ENCODE measurements at places on chromosomes 16 and 17. TPM values are rescaled to one million over a fixed set of nuclear protein-coding genes. Genes with fewer than 3 reads are reported as not detected.
A peak's percentile ranks its signal among the peaks of the same experiment; 100 is the strongest.

TXNDC17 gene
- 188 TPM for total RNA-seq

DNA sequence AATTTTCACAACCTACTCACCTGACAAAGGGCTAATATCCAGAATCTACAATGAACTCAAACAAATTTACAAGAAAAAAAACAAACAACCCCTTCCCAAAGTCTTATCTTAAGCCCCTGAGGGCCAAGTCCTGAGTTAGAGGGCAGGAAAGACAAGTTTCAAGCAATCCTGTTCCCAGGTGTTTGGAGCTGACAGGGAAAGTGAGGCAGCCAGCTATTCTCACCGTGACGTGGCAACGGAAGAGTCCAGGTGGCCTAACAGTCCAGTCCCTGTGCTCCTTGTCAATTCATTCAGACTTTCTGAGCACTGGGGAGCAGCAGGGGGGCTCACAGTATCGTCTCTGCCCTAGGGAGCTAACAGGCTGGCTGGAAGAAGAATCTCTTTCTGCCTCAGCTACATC lies 89.7 kb upstream of the RCVRN start:
- no peak for DNase-seq

ODAD4 gene
- 2.1 TPM for total RNA-seq

TMEM238L gene
- total RNA-seq, result not detected

DNA sequence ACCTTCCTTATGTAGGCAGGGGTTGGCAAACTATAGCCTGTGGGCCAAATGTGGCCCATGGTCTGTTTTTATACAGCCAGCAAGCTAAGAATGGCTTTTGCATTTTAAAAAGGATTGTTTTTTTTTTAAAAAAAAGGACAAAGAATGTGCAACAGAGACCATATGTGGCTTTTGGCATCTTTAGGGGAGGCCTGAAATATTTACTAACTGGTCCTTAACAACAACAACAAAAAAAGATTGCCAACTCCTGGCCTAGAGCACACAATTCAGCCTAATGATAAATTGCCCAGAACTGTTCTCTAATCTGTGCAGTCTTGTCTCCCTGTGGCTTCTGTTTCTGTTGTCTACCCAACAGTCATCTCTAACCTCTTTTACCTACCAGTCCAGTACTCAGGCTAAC lies 67.1 kb downstream of the SSH2 start:
- DNase-seq, result no peak

DNA sequence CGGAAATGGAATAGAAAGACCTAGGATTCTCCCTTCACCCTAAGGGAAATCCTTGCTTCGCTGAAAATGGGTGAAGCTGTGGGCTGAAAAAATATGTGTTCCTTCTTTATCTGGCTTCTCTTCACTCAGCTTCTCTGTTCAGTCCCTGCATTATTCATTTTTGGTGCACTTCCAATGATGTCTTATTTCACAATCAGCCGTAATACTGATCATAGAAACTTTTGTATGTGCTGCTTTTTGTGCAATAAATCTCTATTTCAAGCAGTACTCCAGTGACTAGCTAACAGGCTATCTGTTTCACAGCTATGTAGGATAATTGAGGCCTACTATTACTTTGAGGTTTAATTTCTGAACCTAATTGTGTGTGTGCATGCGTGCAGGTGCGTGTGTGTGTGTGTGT lies 144.6 kb downstream of the FOXL1 start:
- DNase-seq, result no peak

ITGA3 gene
- 22.7 TPM for total RNA-seq

- peak; percentile 81 for DNase-seq
Measured at GRCh38 chr17:57466017-57466471, 209.7 kb downstream of the MSI2 start.

DNA sequence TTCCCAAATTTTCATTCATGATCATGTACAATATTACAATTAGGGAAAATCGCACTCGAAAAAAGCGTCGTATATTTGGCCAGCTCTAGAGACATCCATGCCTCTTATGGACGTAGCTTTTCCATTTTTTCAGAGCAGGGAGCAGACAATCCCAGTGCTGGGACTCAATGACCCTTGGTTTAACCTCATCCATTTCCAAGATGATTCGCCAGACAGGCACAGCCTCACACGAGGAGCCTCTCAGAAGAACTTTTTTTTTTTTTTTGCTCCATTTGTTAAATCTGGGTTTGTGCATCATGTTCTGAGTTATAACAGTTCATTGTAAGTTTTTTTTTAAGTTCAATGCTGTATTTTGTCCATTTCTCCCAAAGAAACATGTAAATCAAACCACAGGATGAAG lies 92.1 kb downstream of the ZDHHC7 start:
- DNase-seq, result no peak

DNA sequence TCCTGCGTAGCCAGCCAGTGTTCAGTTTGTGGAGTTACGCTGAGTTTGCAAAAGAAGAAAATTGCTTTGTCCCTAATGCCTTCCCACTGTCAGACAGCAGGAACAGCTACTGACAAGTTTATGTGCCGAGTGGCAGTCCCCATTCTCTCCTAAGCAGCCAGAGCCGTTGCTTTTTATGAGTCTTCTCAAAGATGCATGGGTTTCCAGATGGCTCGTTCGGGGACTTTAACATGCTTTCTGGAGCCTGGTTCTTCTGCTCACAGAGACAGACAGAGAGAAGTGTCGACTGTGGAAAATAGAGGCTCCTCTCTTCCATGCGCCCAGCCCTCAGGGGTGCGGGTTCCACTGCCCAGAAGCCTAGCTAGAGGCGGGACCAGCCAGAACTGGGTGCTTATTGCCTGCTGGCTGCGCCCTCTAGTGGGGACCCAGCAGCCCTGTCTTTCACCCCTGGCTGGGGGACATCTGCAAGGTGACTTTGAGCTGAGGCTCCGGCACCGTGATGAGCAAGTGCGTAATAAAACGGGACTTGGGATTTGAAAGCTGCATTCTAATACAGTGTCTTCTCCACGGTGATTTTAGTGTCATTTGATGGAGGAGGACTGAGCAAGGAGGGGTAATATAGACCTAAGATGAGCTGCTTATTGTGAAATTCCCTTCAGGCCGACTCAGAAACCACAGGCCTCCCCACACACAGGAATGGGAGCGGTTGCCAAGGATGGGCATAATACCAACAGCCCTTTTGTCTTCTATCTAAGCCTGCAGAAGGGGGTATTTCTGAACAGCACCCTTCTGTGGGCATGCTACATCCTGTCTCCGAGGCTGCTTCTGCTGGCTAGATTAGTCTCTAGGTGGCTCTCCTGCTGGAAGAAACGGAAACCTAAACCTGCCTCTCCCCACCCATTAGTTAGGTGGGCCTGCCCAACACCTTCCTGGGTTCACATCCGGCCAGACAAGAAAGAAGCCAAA lies 73.1 kb downstream of the CCDC182 start:
- DNase-seq, result peak; percentile 95

SYNGR3 gene
- total RNA-seq, result 11.9 TPM

DNA sequence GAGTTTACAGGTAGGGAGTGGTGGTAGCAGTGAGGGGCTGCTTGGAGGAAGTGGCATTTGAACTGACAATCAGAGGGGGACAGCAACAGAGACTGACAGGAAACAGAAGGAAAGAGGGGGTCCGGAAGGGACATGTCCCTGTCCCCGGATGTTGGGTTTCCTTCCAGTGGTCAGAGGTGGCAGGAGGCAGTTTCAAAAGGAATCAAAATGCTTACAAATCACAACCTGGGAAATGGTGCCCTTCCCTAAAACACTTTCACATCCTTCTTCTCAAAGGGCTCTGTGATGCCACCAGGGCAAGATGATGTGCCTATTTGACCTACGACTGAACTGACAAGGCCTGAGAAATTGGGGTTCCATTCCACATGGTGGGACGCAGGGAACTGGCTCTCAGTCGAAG lies 19.7 kb downstream of the ADGRG1 start:
- DNase-seq, result no peak

DNA sequence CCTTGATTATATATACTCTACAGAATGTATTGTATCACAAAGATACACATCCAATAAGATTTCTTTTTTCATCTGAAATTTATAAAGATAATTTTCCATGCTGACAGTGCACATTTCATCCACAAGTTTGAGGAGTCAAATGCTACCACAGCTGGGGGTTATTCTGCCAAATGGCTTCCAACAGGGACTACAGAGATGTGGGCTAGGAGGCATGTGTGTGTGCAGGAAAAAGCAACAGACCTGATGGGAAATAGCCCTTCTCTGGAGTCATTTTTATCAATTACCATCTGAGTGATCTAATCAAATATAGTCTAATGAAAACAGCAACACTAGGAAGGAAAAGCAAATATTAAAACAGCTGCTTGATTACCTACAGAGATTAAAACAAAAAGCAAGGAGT lies 290.5 kb downstream of the CEP112 start:
- DNase-seq, result no peak

DNA sequence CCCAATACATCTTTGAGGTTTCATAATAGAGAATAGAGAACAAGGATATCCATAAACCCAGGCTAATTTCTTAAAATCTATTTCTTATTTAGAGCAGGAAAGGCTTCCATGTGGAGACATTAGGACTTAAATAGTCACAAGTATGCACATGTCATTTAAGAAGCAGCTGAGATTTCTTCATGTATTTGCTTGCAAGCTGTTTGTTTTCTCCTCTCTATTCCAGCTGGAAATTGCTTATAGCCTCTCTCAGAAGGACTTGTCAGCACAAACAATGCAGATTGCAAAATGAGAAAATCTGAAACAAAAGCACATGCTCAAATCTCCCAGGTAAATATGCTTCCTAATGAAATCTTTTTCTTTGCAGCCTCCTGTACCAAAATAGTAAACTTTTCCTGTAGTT lies 1473.1 kb downstream of the CDH8 start:
- DNase-seq, result no peak

DNA sequence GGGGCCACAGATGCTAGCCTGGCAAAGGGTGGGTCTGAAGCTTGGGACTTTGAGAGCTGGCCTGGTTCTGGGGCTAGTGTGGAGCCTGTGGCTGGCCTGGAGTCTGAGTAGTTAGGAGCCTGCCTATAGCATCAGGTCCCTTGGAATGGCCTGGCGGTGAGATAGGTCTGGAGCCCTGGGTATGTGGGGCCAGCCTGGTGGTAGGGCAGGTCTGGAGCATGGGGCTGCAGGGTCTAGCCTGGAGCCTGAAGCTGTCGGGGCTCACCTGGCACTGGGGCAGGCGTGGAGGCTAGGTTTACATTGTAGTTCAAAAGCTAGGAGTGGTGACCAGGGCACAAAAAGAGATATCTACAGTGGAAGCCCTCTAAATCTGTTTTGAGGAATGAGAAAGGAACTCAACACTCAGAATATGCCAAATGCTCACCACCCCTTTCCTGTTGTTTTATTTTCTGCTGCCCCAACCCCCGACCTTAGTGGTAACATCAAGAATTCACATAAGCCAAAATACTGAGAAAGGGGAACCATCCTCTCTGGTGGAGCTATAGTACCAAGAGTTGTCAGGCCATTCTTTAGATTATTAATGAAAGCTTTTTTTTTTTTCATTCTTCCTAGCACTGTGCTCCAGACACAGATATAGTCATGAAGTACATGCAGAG lies 100.3 kb downstream of the TANC2 start:
- no peak for DNase-seq

DNA sequence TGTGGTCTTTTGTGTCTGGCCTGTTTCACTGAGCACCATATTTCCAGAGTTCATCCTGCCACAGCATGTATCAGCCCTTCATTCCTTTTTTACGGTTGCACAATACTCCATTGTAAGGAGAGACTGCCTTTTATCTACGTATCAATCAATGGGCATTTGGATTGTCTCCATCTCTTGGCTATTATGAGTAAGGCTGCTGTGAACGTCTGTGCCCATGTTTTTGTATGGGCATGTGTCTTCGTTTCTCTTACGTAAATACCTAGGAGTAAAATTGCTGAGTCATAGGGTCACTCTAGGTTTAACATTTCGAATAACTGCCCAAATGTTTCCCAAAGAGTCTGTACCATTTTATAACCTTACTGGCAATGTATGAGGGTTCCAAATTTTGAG lies 202.8 kb upstream of the FOXF1 start:
- no peak for DNase-seq

GRCh38 chr16:87968541-87968940 lies 17.3 kb downstream of the BANP start:
- no peak for DNase-seq

GRCh38 chr17:12768255-12768654 lies 21.0 kb upstream of the ARHGAP44 start:
- no peak for DNase-seq

DNA sequence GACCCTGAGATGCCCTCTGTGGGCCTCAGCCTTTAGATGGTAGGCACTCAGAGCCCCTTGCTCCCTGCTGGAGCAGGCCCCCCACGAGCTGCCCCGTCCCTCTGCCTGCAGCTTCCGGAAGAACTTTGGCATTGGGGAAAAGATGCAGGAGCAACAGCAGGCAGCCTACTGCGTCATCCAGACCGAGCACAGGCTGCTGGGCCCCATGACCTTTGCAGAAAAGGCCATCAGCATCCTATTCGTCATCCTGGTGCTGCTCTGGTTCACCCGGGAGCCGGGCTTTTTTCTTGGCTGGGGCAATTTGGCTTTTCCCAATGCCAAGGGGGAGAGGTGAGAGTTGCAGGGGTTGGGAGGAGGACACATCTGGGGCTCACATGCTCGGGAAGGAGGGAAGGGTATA lies 12.7 kb upstream of the FOXN1 start:
- no peak for DNase-seq

CDRT15 gene
- not detected for total RNA-seq

DNA sequence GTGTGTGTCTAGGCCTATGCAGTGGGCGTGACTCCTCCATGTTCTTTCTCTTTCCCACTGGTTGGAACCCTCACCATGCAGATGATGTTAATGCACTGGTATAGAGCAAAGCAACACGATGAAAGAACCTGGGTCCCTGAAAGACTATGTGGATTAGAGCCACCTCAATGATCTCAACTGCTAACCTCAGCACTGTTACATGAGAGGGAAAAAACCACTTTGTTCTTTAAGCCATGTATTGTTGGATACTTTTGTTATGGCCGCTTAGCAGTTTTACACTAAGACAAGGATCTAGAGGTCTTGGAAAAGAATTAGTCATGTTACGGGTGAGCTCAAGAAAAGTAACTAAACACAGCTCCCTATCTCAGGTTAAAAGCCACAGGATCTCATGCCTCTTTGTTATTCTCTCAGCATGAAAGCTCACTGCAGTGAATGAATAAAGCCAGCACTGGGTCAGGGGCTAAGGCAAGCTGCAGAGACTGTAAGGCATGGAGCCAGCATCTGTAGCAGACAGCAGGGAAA lies 56.6 kb upstream of the RBBP6 start:
- DNase-seq, result peak; percentile 62

Data from H9 (cell line).